ENCODE measurements at places on chromosomes 2 and 18. TPM values are rescaled to one million over a fixed set of nuclear protein-coding genes. Genes with fewer than 3 reads are reported as not detected.

DNA sequence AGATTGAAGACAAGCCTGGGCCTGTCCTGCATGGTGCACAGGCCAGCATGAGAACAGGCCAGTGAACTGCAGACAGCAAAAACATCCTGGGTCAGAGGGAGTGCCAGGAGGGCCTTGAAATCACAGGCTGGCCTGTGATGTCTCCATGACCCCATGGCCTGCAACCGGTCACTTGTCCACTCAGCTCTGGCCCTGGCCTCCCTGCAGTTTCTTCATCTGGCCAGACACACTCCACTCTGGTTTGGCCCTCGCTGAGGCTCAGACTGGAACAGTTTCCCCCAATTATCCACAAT lies 12.6 kb downstream of the CYRIA start:
- no peak overlapping the region for H3K27ac ChIP-seq
- H3K4me3 ChIP-seq, result no peak overlapping the region
- peaks cover 16% of the 10 kb centered on the region for H3K4me1 ChIP-seq
- no peaks in the 10 kb centered on the region for H3K36me3 ChIP-seq

- DNase-seq, result no peak
- H3K4me3 ChIP-seq, result no peak overlapping the region
- peaks cover 1% of the 10 kb centered on the region for H3K4me1 ChIP-seq
- H3K27me3 ChIP-seq, result no peaks in the 10 kb centered on the region
- H3K27ac ChIP-seq, result no peak overlapping the region
Observed at GRCh38 chr18:13658436-13659204, 67.7 kb downstream of the FAM210A start.

GRCh38 chr2:182952741-182953450 lies 85.4 kb downstream of the NCKAP1 start:
- no peak overlapping the region for H3K4me3 ChIP-seq
- H3K27ac ChIP-seq, result no peak overlapping the region
- no peaks in the 10 kb centered on the region for H3K27me3 ChIP-seq
- no peaks in the 10 kb centered on the region for H3K4me1 ChIP-seq
- DNase-seq, result no peak

The TSPYL6 gene
- 0.10 TPM for total RNA-seq

The SNTG2 gene
- total RNA-seq, result 1.6 TPM

The TGIF1 gene
- 36.0 TPM for total RNA-seq

All from ovary (tissue), 10 donors.